ENCODE measurements at places on chromosomes 4 and X. TPM values are rescaled to one million over a fixed set of nuclear protein-coding genes. Genes with fewer than 3 reads are reported as not detected.
A peak's percentile ranks its signal among the peaks of the same experiment; 100 is the strongest.

DNA sequence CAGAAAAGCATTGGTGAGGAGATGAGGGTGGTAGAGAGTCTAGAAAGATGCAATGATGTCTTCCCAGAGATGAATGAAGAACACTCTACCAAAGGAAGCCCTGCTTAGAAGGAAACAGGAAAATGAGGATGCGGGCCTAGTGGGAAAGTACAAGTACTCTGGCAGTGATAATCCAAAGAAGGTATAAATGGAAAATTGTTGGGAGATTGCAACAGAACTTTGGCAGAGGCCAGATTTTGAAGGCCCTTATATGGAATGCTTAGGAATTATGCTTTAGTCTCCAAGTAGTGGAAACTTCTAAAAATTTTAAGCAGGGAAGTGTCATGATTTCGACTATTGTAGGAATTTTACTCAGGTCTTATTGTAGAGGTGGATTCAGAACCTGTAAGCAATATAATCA lies 11.0 kb downstream of the ARSJ start:
- DNase-seq = no peak

CRLF2 gene
- polyA plus RNA-seq = not detected

RAI2 gene
- not detected for polyA plus RNA-seq

- DNase-seq = no peak
Observed at GRCh38 chrX:29024871-29025270, 437.6 kb downstream of the IL1RAPL1 start.

GRCh38 chrX:47482512-47483305 lies at the start of gene ZNF41:
TSS of gene ZNF41 (minus strand) at chrX:47483222. CDS start at chrX:47467481, 15,741 bp downstream.
- peak; percentile 74 for DNase-seq

DNA sequence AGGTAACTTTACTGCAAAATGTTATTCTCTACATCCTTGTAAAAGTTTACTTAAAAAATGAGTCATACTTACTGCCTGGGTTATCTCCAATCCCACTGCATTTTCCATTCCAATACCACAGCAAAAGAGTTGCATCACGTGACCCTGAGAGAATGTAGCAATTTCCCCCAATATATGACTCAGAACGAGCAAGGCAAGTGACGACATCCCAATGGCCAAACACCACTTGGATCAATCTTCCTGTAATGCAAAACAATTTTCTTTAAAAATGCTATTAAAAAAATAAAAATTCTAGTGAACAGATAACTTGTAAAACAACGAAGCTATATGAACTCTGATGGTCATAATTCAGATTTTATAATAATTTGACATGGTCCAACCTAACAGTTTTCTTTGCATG lies 224.3 kb downstream of the DCLK2 start:
- DNase-seq = no peak

Measured in immature natural killer cell (primary cell).